ENCODE measurements at places on chromosomes 5 and 9. TPM values are rescaled to one million over a fixed set of nuclear protein-coding genes. Genes with fewer than 3 reads are reported as not detected.

The FST gene
- 56.2 TPM for total RNA-seq

The PTGR1 gene
- total RNA-seq: 3.9 TPM

The SLC36A3 gene
- not detected for total RNA-seq

The ZNF608 gene
- total RNA-seq: 0.70 TPM

DNA sequence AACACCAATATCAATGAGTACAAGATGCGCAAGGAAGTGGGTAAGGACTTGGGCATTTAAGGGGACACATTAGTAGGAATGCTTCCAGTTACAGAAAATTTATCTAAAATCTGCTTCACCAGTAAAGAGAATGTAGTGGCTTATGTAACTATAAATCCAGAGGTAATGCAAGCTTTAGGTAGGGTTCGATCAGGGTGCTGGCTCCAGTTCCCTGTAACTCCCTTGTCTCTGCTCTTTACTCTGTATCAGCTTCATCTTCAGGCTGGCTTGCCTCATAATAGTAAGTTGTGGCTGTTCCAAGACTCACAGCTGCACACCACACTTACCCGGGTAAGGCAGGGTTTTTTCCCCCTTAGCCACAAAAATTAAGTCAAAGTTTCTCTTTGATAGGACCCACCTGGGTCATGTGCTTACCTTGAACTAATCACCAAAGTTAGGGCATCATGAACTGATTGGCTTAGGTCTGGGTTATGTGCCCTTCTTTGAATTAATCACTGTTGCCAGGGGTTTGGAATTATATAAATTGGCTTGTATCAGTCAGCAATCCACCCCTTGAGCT lies 35.5 kb downstream of the ARHGEF37 start:
- no peak for DNase-seq

DNA sequence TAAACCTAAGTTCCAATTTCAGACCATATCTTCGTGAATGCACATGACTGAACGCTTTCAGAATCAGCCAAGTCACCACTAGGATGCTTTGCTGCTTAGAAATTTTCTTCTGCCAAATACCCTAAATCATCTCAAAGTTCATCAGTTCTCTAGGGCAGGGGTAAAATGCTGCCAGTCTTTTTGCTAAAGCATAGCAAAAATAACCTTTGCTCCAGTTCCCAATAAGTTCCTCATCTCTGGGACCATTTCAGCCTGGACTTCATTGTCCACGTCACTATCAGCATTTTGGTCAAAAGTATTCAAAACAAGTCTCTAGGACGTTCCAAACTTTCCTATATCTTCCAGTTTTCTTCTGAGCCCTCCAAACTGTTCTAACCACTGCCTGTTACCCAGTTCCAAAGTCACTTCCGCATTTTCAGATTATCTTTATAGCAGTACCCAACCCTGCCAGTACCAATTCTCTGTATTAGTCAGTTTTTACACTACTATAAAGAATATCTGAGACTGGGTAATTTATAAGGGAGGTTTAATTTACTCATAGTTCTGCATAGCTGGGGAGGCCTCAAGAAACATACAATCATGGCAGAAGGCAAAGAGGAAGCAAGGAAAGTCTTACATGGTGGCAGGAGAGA lies 74.8 kb downstream of the NR3C1 start:
- no peak for DNase-seq

DNA sequence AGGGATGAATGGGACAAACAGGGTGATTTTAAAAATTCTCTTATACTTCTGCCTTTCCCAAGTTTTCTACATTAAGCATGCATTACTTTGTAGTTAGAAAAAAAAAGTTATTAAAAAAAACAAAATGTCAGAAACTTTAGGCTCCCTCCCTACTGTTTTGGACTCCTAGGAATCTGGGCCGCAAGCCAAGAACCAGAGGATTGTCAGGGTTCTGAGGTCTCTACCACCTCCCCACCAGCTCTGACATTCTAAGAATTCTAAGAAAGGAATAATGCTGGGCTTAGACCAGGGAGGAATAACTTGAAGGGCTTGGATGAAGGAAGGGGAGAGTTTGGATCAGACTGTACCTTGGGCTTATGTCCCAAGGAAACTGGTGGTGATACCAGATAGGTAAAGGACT lies 1.1 kb upstream of the ARHGEF39 start:
- no peak for DNase-seq

GRCh38 chr5:72328172-72328571 lies 8.0 kb downstream of the PTCD2 start:
- peak; percentile 79 for DNase-seq

- peak; percentile 12 for DNase-seq
Measured at GRCh38 chr9:92001244-92001643, 51.2 kb upstream of the ROR2 start.

DNA sequence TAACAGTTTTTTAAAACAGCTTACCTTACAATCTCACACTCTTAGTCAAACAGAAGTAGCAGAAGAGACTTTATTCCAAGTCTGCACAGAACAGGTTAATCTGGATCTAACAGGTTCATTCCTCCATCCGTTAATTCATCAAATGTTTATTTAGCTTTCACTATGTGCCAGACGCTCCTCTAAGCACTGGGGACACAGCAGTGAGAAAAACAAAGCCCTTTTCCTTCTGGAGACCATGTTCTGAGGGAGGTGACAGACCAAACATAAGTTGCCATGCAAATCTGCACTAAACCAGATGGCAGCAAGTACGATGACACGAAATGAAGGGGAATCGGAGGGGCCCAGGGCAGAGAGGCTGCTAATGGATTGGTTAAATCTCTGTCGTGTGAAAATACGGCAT lies 17.1 kb upstream of the GLIPR2 start:
- DNase-seq: no peak

DNA sequence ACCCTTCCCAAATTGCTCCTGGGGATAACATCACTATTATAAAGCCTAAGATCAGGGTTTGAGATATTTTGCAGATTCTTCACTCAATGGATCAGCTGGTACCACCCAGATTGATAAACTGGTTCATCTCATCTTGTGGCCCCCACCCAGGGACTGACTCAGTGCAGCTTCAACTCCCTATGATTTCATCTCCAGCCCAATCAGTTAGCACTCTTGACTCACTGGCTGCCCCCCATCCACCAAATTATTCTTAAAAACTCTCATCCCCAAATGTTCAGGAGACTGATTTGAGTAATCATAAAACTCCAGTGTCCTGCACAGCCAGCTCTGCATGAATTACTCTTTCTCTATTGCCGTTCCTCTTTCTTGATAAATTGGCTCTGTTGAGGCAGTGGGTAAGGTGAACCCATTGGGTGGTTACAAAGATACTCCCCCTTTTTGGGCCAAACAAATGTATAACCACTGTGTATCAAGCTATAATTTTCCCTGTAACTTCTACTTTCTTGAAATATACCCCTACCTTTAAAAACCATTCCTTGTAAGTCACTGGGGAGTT lies 263.3 kb upstream of the IL12B start:
- no peak for DNase-seq

DNA sequence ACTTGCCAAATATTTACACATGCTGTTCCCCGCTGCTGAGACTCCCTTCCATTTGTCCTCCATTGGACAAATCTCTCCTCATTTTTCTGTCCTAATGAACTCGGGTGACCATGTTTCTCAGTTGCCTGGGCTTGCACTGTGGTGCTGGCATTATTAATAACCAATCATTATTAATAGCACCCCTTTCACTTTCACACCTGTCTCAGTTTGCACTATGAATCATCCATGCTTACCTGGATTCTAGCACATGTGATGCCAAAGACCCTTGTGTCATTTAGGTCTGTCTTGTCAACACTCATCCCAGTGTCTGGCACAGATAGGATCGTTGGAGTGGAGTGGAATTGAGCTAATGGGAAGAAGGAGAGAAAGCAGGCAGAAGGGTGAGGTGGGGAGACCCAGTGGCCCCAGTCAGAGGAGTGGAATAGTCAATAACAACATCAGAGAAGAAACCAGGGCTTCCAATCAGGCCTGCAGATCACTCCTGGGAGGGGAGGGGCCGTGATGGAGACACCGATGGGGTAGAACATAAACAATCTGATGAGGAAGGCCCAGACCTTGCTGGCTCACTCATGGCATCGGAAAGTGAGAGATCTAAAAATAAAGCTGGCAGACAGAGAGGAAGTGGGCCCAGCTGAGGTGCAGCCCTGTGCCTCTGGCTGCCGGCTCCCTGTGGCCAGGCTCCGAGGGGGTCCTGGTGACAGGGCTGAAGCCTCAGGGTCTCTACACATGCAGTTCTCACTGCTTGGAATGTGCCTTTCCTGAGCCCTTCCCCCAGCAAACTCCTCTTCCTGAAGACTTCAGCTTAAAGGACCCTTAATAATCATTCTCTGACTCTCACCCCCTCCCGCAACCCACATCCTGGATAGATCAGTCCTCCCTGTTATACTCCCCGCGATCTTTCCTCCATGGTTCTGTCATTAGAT lies 33.5 kb upstream of the CRB2 start:
- peak; percentile 22 for DNase-seq

- DNase-seq: no peak
Measured at GRCh38 chr9:80932947-80933780, 756.2 kb downstream of the TLE1 start.

GRCh38 chr5:93583768-93584595 lies 960 bp downstream of the NR2F1 start:
- DNase-seq: peak; percentile 32

DNA sequence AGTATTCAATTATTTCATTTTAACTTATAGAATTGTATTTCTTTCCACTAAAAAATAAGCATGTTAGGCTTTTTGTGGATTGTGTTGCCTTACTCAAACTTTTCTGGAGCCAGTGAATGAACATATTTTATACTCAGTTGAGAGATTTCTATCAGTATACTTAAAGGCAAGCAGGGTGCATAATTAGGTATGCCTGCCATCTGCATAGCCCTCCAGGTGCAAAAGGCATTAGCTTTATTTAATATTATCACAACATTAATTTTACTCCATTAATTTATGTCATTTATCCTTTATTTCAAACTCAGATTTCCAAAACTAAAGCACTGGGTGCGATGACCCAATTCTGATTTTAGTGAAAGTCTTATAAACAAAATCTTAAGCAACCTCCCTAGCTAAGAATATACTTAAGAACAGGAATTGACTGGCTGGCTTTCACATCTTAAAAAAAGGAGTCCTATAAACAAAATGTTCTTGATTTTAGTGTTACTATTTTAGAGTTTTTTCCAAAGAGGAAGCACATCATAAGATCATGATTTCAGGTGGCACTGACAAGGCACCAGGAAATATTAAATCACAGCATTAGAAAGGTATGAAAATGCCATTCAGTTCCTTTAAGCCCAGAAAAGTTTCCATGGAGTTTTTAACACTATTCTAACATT lies 178.4 kb downstream of the MPDZ start:
- no peak for DNase-seq
